Activated CD4-positive, alpha-beta T cell treated with anti-CD3 and anti-CD28 coated beads, Interleukin-2, Interleukin-6, amounts not matched to agents 100 ng/mL and 50 ng/mL, durations not matched to agents 16 hours and 8 hours (primary cell): ENCODE measurements at places on chromosomes 6 and 20.

DNA sequence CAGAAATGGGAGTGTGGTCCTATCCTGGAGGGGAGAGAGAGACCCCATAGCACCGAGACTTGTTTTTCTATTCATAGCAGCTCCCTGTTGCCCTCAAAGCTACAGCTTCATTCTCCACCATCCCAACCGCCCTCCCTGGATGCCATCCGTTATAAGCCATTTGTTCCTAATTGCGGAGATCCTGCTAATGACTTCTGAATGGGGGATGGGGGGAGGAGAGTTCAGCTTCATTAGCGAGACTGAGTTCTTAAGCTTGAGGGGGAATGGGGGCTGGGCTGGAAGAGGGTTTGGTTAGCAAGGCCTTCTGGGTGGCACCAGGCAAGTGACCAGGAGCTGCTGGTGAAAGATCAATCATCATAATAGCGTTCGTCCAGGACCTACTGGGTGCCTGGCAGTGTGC, 27.1 kb downstream of the FOXP4 start:
- DNase-seq = no peak

- DNase-seq = no peak
Observed at GRCh38 chr20:58950603-58951002, 30.5 kb upstream of the NELFCD start.

DNA sequence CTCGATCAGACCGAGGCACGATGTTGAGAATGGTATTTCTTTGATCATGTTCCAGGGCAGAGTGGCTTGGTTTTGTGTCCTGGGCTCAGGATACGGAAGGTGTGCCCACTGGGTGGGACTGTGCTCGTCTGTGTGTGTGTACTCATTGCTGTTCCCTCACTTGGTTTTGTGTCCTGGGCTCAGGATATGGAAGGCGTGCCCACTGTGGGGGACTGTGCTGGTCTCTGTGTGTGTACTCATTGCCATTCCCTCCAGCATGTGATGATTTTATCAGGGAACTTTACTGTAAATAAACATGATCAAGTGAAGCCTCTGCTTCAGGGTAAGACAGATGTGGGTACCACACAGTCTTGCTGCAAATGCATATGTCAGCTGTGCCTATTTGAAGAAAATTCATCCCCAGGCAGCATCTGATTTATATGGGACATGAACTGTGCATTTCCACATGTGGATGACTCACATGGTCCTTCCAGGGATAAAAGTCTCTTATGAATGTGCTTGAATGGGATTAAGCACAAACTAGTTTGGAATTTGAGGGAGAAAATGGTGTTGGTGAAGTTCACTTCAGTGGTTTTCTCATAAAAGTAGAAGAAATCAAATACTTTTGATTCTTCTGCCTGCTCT, 274.3 kb downstream of the QKI start:
- DNase-seq = no peak

GRCh38 chr6:70886071-70886470, 70.8 kb downstream of the B3GAT2 start:
- DNase-seq = no peak

DNA sequence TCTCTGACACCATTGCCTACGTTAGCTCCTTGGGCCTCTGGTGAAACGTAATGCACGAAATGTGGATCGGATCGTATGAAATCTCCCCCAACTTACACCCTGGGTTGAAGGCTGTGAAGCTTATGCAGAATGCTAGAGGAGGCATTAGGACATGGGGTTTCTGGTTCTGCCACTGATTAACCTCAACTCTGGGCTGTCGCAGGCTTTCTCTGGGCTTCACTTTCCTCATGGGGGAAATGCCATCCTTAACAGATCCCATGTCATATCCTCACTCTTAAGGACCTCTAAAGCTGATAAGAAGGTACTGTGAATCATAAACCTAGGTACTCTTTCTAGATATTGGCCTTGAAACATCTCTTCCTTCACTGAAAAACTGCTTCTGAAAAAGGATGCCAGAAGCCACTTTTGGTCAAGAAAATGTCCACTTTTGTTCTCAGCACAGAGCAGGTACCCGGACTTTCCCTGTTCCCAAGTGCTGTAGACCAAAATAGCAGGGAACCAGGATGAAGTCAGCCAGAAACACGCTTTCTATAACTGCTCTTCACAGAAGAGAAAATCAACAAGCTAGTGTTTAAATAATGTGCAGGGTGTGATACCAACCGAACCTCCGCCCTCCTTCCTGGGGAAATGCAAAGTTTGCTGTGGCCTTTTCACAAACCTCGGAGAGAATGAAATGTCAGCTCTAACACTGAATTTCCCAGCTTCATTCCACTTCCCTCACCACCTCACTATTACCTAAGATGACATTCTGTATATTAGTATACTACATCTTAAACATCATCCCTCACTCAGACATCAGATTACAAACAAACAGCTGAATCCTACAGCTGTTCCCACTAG, 118.9 kb downstream of the BACH2 start:
- DNase-seq = no peak

GRCh38 chr20:15922556-15922955, 650.7 kb downstream of the KIF16B start:
- no peak for DNase-seq

DNA sequence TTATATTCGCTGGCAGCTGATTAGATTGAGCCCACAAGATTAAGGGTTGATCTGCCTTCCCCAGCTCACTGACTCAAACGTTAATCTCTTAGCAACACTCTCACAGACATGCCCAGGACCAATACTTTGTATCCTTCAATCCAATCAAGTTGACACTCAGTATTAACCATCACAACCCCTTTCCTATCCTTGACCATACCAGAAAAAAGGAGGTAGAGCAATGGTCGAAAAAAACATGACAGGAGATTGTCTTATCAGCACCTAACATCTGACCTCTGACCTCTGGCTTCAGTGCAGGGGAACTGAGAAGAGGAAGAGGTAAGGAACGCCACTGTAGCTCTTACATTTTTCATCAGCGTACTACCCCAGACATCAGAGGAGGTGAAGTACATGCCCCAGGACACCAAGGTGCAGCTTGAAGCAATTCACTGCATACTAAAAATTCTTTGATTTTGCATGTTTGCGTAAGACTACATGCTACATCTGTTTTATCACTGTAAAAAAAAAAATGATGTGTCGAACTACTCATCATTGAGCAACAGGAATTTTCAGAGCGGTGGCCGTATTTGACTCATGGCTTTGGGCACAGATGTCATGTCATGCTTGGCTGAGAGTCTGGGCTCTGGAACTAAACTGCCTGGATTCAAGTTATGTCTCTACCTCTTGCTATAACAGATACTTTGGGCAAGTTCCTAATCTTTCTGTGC, 188.0 kb upstream of the TAB2 start:
- DNase-seq = no peak

GRCh38 chr6:151370509-151371078, 20.8 kb downstream of the ZBTB2 start:
- no peak for DNase-seq

- DNase-seq = no peak
Observed at GRCh38 chr6:118859517-118860064, 34.4 kb upstream of the ASF1A start.

GRCh38 chr6:17381424-17382147, 11.8 kb upstream of the CAP2 start:
- DNase-seq = no peak

DNA sequence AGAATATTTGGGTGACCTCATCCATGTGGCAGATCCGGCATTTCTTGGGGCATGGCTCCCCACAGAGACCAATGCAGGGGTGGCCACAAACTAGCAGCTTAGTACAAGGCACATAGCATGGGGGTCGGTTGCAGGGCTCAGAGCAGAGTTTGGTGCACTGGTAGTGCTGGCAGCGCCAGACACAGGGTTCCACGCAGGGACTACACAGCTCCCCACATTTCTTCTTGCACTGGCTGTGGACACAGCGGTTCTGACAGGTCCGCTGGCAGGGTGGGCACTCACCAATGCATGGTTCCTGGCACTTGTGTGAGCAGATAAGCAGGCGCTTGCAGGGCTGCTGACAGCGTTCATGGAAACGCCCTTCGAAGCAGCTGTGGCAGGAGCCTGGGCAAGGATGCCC, 29.1 kb downstream of the DDX27 start:
- DNase-seq = no peak

DNA sequence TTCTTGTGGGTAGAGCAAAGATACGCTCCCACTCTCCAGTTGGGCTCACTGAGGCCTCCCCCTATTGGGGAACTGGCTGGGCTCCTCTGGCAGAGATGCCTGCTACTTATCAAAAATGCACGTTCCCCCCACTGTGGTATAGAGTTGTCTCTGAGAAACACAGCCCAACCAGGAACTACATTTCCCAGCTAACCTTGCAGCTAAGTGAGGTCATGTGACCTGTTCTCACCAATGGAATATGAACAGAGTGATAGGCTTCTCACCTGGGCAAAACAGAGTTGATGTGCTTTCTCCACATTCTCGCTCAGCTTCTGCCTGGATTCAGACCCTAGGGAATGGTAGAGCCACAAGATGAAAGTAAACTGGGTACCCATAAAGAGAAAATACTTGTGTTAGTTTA, 49.1 kb upstream of the PTPRT start:
- peak; percentile 3 for DNase-seq

DNA sequence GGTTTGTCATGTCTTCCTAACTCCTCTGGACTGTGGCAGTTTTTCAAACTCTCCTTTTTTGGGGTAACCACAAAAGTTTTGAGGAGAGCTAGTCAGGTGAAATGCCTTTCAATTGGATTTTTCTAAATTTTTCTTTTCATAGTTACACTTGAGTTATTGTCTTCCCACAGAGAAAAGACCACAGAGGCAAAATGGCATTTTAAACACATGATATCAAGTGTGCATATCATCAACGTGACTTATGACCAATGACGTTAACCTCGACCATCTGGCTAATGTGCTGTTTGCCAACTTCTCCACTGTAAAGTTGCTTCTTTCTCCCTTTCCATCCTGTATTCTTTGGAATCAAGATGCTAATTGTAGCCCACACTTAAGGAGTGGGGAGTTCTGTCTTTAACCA, 41.3 kb upstream of the SNAP25 start:
- no peak for DNase-seq

DNA sequence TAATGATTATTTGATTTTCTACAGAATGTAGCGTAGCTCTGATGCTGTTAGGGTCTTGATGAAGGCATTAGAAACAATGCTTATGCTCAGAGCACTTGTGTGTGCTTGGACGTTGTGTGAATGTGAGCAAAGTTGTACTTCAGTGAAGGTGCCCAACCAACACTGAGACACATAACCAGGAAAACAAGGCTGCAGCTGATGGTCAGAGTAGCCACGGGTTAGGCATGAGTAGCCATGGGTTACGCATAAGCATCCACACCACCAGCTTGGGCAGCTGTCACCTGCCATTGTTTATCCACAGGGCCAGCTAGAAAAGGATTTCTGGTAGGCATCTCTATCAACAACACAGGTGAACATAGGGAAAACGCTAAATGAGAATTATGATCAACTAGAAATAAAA, 326.6 kb downstream of the NRN1 start:
- no peak for DNase-seq

- no peak for DNase-seq
Observed at GRCh38 chr20:21510414-21511384, 3.2 kb downstream of the NKX2-2 start.

DNA sequence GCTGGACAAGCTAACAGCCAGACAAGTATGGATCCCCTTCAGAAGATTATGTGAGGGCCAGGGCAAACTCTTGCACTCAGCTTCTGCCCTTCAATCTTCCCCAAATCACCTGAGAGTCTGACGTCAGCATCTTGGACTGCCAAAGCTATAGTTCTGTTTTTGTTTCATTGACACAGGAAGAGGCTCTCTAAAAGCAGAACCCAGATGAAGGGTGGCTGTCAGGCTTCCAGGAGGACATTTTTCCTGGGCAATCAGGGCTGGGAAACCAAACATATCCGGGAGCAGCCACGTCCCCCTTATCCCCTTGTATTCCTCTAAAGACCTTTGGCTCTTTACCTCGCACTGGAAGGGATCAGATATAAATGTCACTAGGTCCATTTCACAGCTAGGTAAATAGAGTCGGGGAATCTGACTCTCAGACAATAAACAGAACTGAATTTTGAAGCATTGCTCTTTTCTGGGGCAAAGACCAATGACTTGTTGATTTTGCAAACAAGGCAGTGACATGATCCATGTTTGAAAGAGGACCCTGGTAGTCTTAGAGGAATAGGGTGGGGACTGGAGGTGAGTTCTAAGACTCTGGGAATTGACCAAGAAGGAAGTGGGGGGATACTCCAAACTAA, 13.3 kb downstream of the MAFB start:
- no peak for DNase-seq

DNA sequence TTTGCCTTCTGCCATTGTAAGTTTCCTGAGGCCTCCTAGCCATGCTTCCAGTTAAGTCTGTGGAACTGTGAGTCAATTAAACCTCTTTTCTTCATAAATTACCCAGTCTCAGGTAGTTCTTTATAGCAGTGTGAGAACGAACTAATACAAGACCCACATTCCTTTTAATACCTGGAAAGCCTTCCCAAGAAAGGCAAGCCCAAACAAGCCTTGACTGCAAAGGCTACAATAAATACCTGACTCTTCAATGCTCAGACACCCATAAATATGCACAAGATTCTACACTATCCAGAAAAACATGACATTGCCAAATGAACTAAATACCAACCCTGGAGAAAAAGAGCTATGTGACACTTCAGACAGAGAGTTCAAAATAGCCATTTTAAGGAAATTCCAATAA, 338.8 kb downstream of the HAO1 start:
- no peak for DNase-seq

- DNase-seq = no peak
Observed at GRCh38 chr20:45325371-45325770, 17.3 kb upstream of the MATN4 start.

DNA sequence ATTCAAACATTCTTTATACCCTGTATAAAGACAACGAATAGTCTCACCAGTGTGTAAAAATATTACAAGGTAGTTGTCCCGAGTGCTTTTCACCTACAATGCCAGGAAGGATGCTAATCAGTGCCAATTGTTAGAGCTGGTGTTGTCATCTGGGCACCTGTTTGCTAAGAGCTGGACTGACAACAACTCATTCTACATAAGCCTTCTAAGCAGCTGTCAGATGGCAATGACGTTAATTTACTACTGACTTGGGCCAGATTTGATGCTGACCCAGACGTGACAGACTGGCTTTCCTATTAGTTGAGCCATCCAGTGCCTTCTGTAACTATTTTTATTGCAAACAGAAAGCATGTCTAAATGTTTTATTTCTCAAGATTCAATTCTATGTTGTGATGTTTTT, 355.2 kb downstream of the ADGRB3 start:
- no peak for DNase-seq

- no peak for DNase-seq
Observed at GRCh38 chr20:25063546-25063945, 5.6 kb upstream of the ACSS1 start.

GRCh38 chr6:170003027-170003426, 251.6 kb downstream of the ERMARD start:
- no peak for DNase-seq

GRCh38 chr6:157380779-157381561, at the start of gene ZDHHC14:
Gene ZDHHC14 (plus strand): TSS chr6:157381190.
- peak; percentile 93 for DNase-seq
